ENCODE measurements at places on chromosomes 3 and 15.

GRCh38 chr15:88609344-88610090, 11.6 kb upstream of the AEN start:
- DNase-seq = no peak

GRCh38 chr15:85005746-85006145, 24.1 kb downstream of the PDE8A start:
- no peak for DNase-seq

- DNase-seq = no peak
Measured at GRCh38 chr3:186102687-186103086, 6.2 kb downstream of the ETV5 start.

DNA sequence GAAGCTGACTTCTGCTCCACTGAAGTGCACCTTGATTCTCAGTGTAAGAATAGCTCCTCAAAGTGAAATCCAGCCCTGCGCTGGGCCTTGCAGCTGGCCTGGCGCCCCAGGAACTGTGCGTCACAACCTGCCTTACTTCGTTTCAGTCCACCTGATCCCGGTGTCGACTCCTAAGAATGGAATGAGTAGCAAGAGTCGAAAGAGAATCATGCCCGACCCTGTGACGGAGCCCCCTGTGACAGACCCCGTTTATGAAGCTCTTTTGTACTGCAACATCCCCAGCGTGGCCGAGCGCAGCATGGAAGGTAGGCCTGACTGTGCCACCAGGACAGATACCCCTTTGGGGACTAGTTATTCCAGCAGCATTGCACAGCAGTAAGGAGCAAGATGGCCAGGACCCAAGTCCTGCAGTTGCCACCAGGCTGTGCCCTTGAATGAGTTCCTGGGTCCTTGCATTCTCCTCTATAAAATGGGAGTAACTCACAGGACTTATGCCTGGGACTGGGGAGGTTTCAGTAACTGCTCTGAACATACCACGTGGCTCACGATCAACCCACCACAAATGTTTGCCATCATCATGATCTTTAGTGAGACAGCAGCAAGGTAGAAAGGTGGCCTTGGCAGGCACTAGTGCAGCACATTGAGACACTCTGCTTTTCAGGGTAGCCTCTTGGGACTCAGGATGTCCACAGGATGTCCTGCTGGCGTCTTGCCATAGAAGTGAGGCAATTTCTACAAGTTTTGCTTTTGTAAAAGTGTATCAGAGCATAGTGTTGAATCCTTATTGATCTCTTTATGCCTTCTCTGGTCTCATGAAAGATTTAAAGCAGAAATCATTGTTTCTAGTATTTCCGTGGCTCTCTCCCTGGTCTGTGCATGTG, 46.8 kb downstream of the PXYLP1 start:
- DNase-seq = no peak

GRCh38 chr3:123085293-123085931, 18.6 kb downstream of the PDIA5 start:
- no peak for DNase-seq

DNA sequence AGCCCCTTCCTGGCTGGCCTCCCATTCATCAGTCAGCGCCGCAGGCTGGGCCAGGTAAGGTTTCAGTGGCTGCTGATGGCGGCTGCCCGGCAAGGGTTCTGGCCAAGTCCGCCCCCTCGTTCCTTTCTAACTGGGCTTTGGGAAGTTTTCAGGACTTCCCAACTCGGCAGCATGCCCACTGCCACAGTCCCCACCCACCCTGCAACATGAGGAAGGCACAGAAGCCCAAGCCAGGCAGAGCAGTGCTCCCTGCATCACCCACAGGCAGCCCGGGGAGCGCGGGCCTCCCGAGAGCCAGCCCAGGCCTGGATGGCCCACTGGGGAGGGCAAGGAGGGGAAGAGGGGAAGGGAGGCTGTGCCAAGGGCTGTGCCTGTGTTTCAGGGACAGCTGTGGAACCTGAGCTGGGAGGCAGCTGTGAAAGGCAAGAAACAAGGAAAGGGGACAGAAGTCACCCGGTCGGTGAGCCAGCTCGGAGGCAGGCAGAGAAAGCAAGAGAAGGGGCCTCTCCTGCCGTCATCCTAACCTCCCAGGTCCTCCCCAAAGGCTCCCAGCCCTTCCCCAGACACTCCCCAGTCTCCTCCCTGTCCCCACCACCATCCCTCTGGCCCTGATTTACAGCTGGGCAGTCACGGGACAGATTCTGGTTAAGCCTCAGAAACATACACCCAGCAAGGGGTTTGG, 73.9 kb downstream of the CPN2 start:
- no peak for DNase-seq

DNA sequence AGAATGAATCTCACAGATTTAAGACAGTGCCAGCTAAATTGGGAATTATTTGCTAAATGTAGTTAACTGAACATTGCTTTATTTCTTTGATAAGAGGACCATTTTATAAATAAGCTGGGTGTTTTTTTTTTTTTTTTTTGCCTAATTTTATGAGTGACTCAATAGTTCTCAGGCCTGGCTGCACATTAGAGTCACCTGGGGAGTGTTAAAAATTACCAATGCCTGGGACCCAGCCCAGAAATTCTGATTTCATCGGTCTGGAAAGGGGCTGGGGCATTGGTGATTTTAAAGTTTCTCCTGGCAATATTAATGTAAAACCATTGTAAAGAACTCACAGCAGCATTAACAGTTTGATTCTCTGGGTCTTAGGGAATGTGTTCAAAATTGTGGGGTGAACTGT, 51.2 kb upstream of the PHLDB2 start:
- no peak for DNase-seq

- DNase-seq = no peak
Measured at GRCh38 chr15:95113041-95113440, 881.7 kb downstream of the MCTP2 start.

DNA sequence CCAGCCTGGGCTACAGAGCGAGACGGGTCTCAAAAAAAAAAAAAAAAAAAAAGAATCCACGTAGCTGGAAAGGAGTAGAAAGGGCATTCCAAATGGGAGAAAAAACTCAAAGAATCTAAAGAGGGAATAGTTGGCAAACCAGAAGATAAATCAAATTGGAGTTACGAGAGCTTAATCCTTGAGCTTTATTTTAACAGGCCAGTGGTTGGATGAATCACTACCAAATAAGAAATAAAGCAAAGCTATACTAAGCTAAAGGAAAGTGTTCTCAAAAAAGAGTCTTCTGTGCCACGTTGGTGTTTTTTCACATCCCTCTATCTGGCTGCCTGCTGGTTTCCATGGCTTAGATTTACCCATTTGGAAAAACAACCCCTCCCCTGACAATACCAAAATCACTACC, 14.0 kb downstream of the VGLL4 start:
- DNase-seq = no peak

DNA sequence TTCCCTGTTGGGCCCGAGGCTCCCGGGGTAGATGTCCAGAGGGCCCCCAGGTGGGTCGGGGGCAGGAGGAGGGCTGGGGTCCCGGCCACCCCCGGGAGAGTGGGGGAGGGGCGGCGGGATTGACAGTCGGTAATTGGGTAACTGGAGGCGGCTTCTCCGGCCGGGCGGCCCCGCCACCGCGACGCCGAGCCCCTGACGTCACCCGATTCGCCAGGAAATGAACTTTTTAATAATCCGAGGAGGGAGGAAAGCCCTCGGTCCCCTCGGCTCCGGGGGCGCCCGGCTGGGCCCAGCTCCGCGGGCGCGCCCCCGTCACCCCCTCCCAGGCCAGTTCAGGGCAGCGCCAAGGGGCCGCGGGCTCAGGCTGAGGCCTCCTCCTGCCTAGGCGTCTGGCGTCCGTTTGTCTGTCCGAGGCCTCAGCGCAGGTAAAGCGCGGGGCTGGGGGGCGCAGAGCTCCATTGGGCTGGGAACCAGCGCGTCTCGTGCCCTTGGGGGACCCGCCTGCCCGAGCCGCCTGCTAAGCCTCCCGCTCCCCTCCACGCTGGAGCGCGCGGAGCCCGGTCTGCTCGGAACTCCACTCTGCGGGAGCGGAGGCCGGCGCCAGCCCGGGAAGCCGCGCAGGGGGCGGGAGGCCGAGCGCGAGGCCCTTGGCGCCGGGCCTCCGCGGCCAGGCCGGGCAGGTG, 3.9 kb downstream of the GATA2 start:
- no peak for DNase-seq

DNA sequence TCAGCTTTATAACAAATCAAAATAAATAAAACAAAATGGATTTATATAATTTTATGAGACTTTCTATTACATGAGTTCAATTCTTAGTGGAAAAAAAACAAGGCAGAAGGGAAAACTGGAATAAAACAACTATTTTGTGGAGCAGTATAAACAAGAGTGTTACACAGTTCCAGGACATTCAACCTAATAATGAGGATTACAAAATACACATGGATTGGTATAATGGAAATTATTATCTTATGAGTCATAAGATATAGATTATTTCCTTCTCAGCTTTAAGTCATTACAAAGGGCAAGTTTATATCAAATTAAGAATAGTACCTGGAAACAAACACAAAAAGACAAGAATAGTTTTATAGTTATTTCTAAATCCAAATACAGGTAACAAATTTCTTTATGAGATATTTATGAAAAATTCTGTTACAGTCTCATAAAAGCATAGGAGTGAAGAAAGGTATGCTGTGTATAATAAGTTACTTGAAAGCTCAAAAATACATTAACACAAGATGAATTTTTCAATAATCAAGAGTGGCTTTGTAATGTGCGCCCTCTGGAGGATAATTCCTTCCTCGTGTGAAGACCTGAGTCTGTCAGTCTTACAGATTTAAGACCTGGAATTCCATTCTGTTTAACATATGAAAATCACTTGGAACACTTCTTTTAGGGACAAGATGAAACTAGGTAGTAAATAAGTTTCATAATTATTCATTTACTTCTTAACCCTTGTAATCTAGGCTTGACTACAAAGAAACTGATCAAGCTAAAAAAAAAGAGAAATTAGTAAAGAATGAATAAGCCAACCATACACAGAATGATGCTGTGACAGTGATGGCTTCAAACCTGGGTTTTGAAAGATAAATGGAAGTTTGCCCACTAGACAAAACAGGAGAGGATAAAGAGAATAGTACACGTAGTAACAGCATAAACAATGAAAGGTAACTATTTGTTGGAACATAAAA, 9.5 kb downstream of the COPS2 start:
- DNase-seq = no peak

- no peak for DNase-seq
Measured at GRCh38 chr15:61644550-61644949, 415.4 kb upstream of the RORA start.

GRCh38 chr3:136995652-136996051, 37.9 kb downstream of the IL20RB start:
- no peak for DNase-seq

DNA sequence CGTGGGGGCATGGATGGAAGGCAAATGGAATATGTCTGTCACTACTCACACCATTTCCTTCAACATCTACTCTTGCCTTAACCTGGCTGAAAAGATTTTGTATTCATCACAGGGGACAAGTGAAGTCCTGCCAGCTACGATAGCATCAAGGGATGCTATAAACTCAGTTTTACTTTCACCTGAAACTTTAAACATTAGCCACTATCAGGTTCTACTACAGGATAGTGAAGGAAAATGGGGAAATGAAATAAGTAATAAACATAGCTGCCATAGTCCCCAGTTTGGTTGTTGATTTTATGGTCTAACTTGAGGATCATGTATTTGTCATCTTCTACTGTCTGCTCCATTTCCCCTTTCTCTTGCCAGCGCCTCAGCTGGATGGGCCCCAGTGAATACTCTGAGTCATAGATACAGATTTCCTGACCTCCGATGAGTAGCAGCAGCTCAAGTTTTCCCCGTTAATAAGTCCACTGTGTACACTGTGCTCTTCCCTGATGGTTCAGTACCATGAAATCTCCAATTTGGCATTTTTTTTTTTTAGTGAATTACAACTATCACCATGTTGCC, 338.2 kb upstream of the SLCO3A1 start:
- DNase-seq = no peak

DNA sequence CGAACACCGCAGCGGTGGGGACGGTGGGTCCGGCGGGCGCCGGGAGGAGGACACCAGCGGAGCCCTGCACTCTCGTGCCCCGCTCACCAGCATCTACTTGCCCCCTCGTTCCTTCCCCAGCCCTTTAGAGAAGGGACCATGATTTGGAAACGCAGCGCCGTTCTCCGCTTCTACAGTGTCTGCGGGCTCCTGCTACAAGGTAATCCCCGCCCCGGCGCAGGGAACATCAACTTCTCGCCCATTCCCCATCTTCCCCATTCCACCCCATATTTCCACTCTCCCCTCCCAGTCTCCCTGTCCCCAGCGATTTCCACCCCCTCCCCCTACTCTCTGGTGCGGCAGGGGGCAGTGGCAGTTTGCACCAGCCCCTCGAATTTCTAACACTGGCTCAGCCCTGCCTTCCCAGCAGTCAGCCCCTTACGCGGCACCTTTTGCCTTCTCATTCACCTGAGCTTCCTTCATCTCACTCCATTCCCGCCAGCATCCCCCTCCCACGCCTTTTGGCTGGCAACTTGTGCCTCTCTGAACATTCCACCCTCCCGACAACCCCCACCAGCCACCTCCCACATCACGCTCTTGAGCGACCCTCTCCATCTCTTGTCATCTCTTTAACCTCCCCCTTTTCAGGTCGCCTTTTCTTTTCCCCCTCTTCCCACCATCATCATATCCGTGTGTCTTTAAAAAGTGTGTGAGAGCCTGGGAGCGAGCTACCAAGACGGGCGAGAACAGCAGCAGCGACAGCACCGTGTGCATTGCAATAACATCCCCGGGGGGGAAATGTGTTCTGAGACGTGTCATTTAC, 882 bp downstream of the CADM2 start:
- no peak for DNase-seq

DNA sequence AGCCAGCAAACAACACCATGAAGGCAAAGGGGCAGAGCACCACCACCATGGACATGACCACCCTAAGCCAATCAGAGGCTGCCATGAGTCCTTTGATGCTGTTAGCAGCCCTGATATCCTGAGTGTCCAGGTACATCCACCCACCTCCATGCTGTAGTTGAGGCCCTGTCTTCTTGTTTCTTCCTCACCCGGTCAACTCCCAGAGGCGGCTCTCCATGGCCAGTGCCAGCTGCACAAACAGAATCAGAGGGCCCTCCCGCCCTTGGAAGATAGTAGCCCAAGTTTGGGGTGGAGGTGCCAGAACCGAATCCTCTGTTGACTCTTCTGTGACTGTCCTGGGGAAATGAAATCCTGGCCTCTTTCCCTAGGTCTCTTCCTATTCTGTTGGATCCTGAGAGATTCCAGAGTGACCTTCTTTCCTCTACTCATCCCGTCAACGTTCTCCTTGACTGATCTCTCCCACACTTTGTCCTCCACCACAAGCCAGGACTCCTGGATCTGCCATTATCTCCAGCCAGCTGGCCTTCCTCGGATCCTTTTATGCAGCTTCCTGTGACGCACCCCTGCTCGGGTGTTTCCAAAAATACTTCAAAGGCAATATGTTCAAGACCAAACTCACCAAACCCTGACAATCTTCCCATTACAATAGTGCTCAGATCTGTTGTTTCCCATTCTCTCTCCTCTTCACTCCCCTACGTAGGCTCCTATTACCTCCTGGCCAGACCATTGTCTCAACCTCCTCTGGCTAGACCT, 45.4 kb upstream of the DLG1 start:
- no peak for DNase-seq

DNA sequence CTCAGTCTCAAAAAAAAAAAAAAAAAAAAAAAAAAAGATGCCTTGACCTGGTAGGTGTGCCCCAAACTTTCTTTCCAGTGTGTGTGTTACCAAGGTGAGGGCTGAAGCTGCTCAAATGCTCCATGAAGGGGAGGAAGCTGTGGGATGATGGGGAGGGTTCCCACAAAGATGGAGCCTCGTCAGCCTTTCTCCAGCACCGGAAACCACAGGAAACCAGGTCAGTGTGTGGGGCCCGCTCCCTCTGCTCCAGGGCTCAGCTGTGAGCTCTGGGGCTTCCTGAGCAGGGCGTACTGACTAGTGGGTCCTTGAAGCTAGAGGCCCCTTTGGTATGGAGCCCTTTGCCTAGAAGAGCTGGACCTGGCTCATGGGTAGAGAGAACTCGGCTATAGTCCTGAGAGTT, 681 bp upstream of the IL17RE start:
- DNase-seq = no peak

GRCh38 chr3:13123013-13123654, 49.9 kb upstream of the IQSEC1 start:
- DNase-seq = no peak
